ENCODE measurements at places on chromosomes 1 and 21.
A peak's percentile ranks its signal among the peaks of the same experiment; 100 is the strongest.

DNA sequence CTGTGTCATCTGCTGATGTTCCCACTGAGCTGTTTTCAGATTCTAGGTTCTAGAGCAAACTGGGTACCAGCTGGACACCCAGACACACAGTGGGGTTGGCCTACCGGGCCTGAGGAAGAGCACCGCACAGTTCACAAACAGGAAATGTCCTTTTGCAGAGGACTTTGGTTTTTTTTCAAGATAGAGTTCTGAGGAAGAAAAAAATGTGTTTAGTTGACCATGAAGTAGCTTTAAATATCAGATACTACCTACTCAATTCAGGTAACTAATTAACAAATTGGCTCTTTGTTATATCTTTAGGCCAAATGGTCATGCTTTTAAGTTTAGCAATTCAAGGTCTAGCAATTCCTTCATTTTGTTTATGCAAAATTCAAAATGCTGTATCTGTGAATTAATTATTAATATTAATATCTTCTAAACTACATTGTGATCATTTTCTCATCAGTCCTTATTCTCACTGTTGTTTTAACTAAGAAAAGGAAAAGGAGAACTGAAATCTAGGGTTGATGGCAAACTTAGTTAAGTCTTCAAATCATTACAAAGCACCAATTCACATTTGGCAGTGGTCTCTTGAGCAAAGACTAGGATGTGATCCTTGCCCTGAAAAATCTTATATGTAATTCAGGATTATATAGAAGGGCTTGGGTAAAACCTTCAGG, 17.2 kb upstream of the NCF2 start:
- H3K4me1 ChIP-seq, result peaks cover 12% of the 10 kb centered on the region
- H3K27ac ChIP-seq, result no peak overlapping the region
- H3K27me3 ChIP-seq, result no peaks in the 10 kb centered on the region
- H3K4me3 ChIP-seq, result no peak overlapping the region
- no peak for DNase-seq
- H3K36me3 ChIP-seq, result no peaks in the 10 kb centered on the region

GRCh38 chr1:79293611-79294010, 287.1 kb upstream of the ADGRL4 start:
- DNase-seq, result no peak
- H3K27me3 ChIP-seq, result no peaks in the 10 kb centered on the region
- no peaks in the 10 kb centered on the region for H3K4me1 ChIP-seq
- no peak overlapping the region for H3K4me3 ChIP-seq
- H3K36me3 ChIP-seq, result no peaks in the 10 kb centered on the region

GRCh38 chr1:36628804-36629203, 146.1 kb upstream of the CSF3R start:
- no peaks in the 10 kb centered on the region for H3K4me1 ChIP-seq
- H3K27me3 ChIP-seq, result no peaks in the 10 kb centered on the region
- no peak overlapping the region for H3K27ac ChIP-seq
- H3K4me3 ChIP-seq, result no peak overlapping the region

- H3K36me3 ChIP-seq, result peaks cover 30% of the 10 kb centered on the region
- peak; percentile 59 for DNase-seq
- peaks cover 89% of the 10 kb centered on the region for H3K4me1 ChIP-seq
- H3K27ac ChIP-seq, result peak overlapping the region; percentile 94
- H3K4me3 ChIP-seq, result peak overlapping the region; percentile 73
Measured at GRCh38 chr1:206471415-206471801, 1.1 kb downstream of the IKBKE start.

DNA sequence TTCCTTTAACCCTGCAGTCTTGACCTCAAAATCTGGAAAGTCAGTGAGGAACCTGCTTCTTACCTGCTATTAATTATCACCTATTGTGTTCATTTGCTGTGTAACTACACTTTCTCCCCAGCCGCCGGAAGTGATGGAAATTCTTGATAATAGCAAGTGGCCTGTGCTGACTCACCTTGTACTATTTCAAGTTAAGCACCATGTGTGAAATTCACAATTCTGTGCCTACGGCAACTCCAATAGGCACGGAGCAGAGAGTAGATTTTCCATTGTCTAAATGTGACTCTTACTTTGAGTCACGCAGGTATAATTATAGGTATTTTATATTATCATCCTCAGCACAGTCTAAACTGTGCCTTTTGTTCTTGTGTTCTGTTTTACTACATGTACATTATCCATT, 466.8 kb downstream of the KIF26B start:
- DNase-seq, result peak; percentile 30
- H3K36me3 ChIP-seq, result no peaks in the 10 kb centered on the region
- peaks cover 3% of the 10 kb centered on the region for H3K27me3 ChIP-seq

DNA sequence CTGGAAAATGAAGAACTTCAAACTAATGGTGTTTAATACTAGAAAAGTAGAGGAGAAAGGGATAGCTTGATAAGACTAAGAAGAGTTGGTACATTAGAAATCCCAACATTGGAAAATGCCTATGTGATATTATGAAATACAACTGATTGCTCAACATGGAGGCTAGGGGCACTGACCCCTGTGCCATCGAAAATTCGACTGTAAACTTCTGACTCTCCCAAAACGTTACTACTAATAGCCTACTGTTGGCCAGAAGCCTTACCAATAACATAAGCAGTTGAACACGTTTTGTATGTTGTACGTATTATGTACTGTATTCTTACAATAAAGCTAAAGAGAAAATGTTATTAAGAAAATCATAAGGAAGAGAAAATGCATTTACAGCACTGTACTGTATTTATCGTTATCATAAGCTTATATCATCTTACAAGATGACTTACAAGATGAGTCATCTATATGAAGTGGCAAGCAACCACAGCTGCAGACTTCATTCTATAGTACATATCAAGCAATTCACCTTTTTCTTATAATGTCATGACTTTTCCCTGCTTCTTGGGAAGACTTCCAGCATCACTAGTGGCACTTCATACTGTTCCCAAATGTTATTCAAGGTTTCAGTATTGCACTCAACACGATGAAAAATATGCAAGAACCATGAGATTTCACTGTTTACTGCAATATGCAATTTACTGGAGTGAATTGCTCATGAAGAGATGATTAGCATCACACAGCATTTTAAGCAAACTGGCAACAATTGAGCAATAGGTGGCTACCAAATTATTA, 12.9 kb upstream of the CTSK start:
- no peak overlapping the region for H3K4me3 ChIP-seq
- peaks cover 11% of the 10 kb centered on the region for H3K4me1 ChIP-seq
- peak overlapping the region; percentile 20 for H3K27ac ChIP-seq
- H3K36me3 ChIP-seq, result peaks cover 31% of the 10 kb centered on the region
- H3K27me3 ChIP-seq, result no peaks in the 10 kb centered on the region

DNA sequence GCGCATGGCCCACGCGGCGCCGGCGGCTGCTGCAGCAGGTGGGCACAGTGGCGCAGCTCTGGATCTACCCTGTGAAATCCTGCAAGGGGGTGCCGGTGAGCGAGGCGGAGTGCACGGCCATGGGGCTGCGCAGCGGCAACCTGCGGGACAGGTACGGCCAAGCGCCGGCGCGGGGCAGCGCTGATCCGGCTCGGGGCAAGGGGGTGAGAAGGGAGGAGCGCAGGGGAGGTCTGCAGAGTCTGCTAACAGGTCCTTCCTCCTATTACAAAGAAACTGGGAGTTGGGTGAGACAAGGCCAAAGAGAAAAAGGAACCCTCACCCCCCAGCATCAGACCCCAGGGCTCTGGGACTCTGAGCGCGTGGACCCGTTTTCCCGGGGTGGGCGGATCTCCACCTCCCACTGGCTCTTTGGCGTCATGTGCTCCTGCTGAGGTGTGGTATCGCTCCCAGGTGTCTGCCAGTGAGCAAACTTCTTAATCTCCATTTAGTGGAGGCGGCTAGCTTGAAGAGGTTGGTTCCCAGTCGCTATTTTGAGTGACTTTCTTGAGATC, 431 bp downstream of the MTARC1 start:
- no peak for DNase-seq
- H3K4me1 ChIP-seq, result no peaks in the 10 kb centered on the region
- H3K36me3 ChIP-seq, result no peaks in the 10 kb centered on the region

DNA sequence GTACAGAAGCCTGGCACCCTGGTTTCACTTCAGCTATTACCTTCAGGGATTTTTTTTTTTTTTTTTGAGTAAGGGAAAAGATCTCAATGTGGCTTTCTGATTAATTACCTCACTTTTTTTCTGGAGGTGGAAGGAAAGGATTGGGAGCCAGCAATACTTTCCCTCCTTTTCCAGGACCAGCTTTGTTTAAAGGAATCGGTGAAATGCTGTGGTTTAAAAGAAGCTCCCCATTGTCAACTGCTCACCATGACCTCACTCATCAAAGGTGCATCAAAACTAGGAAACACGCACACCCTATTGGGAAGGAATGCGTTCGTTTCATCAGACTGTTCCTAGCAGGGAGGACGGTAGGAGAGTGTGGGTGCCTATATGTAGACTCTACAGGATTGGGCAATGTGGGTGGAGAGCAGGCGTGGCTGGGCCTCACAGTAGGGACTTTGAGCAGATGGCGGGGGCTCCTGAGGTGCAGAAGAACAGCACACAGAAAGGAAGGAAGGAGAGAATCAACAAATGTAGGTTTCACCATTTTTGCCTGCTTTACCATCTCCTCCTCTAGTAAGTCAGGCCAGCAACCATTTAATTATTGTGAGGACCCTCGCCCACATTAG, 13.0 kb downstream of the PHGDH start:
- DNase-seq, result no peak
- peaks cover 3% of the 10 kb centered on the region for H3K4me1 ChIP-seq
- no peaks in the 10 kb centered on the region for H3K27me3 ChIP-seq
- H3K36me3 ChIP-seq, result peaks cover 77% of the 10 kb centered on the region
- no peak overlapping the region for H3K27ac ChIP-seq
- H3K4me3 ChIP-seq, result no peak overlapping the region

GRCh38 chr1:60936163-60936562, 146.2 kb upstream of the NFIA start:
- H3K4me1 ChIP-seq, result peaks cover 3% of the 10 kb centered on the region
- no peak overlapping the region for H3K27ac ChIP-seq
- peaks cover 8% of the 10 kb centered on the region for H3K27me3 ChIP-seq
- H3K4me3 ChIP-seq, result no peak overlapping the region
- no peaks in the 10 kb centered on the region for H3K36me3 ChIP-seq
- DNase-seq, result no peak

GRCh38 chr1:29657816-29658215, 421.5 kb downstream of the PTPRU start:
- H3K27ac ChIP-seq, result no peak overlapping the region
- H3K27me3 ChIP-seq, result peaks cover 15% of the 10 kb centered on the region
- no peak overlapping the region for H3K4me3 ChIP-seq
- H3K36me3 ChIP-seq, result no peaks in the 10 kb centered on the region
- H3K4me1 ChIP-seq, result no peaks in the 10 kb centered on the region
- DNase-seq, result no peak

DNA sequence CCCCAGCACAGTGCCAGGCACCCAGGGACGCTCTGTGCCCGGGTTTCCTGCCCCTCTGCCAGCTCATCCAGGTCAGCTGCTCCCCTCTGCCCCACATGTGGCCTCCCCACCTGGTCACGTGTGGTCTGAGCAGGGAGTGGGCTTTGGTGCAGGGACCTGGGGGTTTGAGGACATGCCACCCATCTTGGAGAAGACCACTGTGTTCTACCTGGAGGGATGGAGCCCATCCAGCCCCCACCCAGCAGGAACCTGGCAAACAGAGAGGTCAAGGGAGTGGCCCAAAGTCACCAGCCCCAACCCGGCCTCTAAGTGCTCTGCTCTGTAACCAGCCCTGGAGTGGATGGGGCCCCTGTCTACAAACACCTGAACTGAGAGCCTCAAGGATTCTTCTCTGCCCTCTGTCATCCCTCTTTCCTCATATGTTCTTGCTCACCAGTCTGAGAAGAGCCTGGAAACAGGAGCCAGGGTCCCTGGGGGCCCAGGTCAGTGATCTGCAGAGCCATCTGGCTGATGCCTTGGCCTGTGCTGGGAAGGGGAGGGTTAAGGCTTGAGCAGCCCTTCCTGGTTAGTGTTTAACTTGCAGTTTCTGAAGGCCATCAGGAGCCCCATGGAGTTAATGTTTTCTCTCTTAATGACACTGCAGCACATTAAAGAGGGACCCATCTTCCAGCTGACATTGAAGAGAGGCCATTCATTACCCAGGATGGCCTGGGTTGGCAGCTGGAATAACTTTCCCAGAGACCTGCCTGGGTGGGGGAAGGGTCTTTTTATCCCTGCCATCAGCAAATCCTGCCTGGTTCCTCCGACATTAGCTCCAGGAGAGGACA, 235.4 kb downstream of the PTPRU start:
- no peak overlapping the region for H3K27ac ChIP-seq
- H3K4me1 ChIP-seq, result no peaks in the 10 kb centered on the region
- H3K36me3 ChIP-seq, result no peaks in the 10 kb centered on the region
- H3K4me3 ChIP-seq, result no peak overlapping the region
- peaks cover 22% of the 10 kb centered on the region for H3K27me3 ChIP-seq

- no peaks in the 10 kb centered on the region for H3K4me1 ChIP-seq
- no peaks in the 10 kb centered on the region for H3K36me3 ChIP-seq
- no peak overlapping the region for H3K27ac ChIP-seq
- DNase-seq, result no peak
Measured at GRCh38 chr1:85327759-85328158, 51.3 kb upstream of the BCL10 start.

DNA sequence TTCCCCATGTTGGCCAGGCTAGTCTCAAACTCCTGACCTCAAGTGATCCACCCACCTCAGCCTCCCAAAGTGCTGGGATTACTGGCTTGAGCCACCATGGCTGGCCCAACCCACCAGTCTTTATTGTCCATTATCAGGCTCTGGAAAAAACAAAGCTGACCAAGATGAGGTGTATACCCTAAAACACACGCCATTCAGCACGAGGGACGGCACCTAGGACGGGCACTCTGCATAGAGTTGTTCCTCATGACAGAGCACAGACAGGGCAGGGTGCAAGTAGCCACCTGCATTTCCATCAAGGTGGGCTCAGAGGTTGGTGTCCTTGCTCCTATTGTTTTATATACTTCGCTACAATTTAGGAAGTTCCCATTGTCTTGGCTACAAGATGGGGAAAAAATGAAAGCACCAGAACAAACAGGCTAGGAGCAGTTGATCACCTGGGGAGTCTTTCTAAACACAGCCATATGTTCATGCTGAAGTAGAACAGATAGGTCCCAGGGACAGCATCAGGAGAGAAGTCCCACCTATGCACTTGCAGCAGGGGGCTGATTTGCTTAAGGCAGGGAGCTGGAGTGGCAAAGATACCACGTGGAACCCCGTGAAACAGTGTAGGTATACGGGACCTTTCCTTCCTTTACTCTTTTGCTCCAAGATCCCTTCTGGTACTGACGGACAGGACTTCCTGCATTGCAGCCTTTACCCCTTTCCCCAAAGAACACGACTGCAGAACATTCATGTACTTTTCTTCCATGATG, 4.5 kb downstream of the KRTCAP2 start:
- H3K27me3 ChIP-seq, result no peaks in the 10 kb centered on the region
- H3K27ac ChIP-seq, result no peak overlapping the region
- H3K4me1 ChIP-seq, result peaks cover 32% of the 10 kb centered on the region
- H3K4me3 ChIP-seq, result no peak overlapping the region

GRCh38 chr1:67726224-67726623, 41.2 kb downstream of the GADD45A start:
- no peaks in the 10 kb centered on the region for H3K36me3 ChIP-seq
- no peak overlapping the region for H3K4me3 ChIP-seq
- H3K4me1 ChIP-seq, result peaks cover 11% of the 10 kb centered on the region

DNA sequence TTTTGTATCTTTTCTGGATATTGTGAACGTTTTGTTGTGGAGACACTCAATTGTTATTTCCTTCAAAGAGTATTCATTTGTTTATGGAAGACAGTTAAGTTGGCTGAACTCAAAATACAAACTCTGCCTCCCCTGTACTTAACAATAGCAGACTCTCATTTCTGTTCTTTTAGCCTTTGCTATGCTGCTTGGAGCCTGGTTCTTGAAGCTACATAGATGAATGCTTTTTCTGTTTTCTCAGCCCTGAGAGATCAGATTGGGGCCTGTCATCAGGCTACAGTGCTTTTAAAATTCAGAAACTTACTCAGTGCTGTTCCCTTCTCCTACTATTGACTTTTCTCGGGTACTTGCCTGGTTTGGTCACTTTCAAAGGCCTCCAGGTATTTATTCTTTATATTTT, 215.7 kb upstream of the LYPLAL1 start:
- H3K4me1 ChIP-seq, result no peaks in the 10 kb centered on the region
- H3K36me3 ChIP-seq, result no peaks in the 10 kb centered on the region
- DNase-seq, result no peak
- no peaks in the 10 kb centered on the region for H3K27me3 ChIP-seq
- no peak overlapping the region for H3K27ac ChIP-seq

All from activated CD8-positive, alpha-beta T cell treated with anti-CD3 and anti-CD28 coated beads for 36 hours (primary cell).